ENCODE measurements at places on chromosomes 1 and 21.

DNA sequence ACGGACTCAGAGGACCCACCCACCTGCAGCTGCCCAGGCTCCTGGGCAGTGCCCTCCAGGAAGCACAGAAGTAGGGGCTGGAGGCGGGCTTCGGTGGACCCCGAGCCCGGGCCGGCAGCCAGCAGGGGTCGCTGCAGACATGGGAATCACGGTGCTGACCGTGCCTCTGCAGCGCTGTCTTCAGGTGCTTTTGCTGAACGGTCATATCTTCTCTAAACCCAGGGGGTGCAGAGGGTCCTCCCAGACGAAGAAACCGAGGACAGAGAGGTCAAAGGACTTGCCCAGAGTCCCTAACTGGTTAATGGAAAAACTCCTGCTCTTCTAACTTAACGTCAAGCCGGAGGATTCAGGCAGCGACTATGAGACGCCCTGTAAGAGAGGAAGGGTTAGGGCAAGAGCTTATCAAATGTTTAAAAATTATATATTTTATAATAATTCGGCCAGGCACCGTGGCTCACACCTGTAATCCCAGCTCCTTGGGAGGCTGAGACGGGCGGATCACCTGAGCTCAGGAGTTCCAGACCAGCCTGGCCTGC is 21.5 kb upstream of the LEFTY2 start:
- ATAC-seq: no peak

- no peak for ATAC-seq
These were observed 988 bp upstream of the ASAP3 start for GRCh38 chr1:23485002-23485332.

DNA sequence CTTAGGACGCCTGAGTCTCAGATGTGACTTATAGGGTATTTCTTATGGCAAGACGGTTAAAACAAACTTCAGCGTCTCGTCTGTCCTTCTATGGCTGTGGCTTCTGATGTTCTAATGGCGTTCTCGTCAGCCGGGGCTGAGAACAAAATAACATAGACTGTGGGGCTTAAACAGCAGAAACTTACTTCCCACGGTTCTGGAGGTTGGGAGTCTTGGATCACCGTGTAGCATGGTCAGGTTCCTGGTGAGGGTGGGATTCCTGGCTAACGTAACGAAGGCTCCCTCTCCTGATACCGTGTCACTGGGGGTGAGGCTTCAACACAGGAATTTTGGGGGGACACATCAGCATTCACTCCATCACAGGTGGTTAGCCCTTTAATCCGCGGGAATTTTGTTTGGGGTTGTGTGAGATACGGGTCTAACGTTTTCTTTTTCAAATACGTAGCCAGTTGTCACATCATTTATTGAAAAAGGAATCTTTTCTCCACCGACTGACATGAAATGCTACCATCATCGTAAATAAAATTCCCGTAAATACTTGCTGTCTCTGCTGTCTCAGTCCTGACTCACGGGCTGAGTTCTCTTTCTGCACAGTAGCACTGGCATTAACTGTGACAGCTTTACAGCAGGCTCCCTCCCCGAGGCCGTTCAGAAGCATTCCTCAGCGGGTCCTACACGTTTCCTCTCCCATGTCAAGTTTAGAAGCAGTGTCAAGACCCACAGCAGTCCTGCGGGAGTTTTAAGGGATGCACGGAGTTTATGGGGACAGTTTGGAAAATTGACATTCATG is 8.1 kb upstream of the POFUT2 start:
- ATAC-seq: no peak

DNA sequence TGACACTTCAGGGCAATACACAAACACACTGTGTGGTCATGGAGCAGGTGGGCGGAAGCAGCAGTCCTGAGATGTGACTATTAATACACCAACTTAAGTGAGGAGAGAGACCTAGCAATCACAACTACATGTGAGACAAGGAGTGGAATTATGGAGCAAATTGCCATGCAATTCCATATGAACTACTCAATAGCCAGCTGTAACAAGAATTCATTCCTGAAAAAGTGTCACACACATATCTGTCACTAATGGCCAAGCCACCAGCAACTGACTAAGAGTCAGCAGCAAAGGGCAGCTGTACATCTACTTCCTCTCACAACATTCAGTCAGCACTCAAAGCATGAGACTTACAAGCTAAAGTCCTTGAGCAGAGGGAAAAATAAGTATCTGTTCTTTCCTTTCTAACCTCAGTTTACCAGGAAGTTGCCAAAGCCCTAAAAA is 46.2 kb downstream of the GPR3 start:
- no peak for ATAC-seq

DNA sequence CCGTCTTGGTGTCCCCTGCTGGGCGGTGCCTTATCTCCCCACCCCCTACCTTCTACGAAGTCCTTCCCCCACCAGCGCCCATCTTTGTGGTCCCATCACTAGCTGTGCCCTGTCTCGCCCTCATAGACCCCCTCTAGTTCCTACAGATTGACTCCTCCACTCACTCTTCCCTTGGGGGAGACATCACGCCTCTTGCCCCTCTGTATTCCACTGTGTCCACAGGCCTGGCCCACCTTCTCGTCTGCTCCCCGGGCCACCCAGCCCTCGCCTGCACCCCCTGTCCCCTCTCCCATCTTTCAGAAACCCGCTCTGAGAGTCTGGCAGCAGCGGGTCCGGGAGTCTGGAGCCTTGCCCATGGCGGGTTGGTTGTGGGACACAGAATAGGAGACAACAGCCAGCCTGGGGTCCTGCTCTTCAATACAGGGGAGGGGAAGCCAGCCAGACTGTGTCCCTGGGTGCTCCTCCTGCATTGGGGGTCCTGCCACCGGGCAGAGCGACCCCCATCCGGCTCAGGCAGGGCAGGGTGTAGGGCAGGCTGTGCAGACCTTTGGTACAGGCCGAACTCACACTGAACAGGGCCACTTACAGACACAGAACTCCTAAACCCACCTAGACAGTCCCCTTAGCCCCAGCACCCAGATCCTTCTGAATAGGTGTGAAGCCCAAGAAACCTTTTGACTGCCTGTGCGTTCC is 1.1 kb downstream of the RNF187 start:
- ATAC-seq: no peak

DNA sequence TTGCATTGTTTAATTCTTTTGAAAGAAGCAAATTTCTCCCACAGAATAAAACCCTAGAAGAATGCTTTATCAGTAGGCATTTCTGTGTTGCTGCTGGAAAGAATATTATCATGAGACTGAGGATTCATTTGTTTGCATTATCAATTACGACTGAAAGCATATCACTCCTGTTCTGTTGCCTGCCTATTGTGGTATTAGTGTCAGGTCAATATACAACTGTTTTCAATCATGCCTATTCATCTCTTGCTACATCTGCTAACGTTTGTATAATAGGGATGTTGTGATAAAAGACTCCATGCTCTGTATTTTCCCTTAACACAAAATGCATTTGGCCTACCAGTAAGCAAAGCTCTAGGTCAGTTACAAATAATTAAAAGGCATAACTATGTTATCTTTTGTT is 221.5 kb downstream of the PTPRC start:
- ATAC-seq: no peak

DNA sequence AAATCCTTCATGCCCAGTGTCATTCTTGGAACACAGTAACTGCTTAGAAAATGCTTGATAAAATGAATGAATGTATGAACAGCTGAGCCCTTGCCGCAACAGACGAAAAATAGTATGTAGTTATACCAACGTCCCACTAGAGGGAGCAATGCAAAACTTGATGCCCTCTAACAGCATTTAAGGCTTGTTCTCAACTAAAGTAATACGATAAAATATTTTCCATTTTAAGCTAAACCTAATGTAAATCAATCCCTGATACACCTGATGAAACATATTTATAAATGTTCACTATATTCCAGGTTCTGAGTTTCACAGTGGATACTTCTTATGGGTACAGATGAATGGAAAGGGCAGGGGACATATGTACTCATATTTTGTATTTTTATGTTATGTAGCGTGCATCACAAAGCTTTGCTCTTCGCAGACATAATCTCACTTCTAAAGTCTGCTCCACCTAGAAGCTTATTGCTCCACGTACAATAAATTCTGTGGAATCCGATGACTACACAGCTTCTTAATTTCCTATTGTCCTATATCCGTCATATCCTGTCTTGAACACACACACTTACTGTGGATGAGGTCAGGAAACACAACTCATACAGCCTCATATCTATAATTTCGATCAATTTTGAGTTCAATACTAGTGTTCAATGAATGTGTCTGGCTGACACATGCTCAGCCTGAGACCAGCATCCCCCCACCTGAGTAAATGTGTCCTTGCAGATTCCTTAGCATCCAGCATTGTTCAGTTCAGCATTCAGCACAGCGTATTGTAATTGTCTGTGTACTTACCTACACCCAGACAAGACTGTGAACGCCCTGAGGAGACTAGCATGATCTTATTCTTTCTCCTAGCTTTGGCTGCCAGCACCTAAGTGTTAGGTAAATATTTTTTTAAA is 4.4 kb upstream of the UTP25 start:
- peak; percentile 70 for ATAC-seq

DNA sequence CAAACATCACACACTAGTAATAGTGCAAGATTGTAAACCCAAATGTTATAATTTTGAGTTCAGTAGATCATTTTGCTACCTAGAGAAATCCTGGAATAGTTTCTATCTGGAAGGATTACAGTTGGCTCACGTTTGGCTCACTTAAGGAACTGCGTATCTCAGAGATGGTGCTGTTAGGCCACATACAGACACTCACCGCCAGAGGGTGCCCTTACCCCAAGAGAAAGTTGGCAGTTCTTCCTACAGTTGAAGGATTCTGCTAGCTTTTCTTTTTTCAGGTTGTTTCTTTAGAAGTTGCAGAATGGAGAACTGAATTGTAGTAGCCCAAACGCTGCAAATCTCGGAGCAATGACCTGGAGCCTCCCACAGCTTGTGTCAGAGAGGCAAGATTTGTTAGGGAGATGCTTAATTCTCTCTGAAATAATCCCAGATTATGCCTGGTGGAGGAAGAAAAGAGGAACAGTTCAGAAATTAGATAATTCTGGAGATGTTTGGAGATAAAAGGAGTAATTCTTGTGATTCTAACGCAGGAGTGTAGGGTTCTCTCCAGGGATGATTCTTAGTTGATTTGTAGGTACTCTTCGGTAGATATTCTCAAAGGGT is 87.9 kb upstream of the PAPPA2 start:
- peak; percentile 87 for ATAC-seq

DNA sequence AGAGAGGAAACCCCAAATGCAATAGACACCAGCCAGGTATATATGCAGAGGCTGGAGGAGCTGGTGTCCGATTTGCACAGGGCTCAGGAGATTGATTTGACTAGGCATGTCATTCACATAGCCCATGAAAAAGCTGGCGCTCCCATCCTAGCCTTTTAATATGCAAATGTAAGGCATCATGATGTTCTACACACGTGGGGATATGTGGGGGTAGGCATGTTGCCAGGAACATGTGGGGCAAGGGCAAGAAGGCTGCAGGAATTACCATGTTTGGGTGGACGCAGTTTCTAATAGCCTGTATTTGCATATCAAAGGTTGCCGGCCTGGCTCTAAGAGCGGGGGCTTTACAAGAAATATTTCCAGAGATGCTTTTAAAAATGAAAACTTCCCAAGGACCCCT is 11.7 kb upstream of the SH3GLB1 start:
- ATAC-seq: no peak

DNA sequence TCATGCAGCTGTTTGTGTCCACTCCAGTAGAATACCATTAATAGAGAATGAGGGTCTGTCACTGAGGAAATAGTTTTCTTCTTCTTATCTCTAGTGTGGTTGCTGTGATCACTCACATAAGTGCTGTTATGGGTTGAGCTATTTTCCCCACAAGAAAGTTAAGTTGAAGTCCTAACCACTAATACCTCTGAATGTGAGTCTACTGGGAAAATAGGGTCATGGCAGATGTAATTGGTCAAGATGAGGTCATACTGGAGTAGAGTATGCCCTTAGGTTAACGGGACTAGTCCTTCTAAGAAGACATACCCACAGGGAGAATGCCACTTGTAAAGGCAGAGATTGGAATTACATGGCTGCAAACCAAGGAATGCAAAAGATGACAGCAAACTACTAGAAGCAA is 70.5 kb upstream of the COL24A1 start:
- ATAC-seq: no peak

GRCh38 chr1:172357753-172358385 is 62.6 kb upstream of the C1orf105 start:
- ATAC-seq: no peak

DNA sequence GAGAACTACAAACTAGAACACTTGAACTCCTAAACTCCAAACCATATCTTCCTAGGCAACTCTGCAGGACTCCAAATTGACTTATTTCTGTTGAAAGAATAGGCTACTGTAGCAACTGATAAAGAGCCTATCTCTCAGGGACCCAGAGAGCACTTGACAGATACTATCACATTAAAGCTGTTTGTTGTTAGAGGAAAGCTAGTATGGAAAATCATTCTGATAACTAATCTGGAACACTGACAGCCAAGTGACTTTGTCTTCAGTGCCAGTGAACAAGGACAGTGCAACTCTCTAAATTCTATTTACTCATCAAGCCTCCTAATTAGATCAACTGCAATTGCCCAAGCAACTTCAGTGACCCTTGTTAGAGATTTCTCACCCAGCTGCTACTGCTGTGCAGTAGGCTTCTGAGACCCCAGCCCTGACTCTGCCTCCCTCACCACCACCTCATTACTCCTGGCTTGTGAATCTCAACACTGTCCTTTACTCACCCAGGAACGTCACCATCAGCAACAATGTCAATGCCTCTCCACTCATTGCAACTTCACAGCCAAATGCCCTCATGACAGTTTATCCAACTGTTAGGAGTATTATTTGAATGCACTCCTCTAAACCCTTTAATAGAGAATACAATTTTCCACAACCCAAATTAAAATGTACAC is 7.4 kb upstream of the RGS13 start:
- ATAC-seq: no peak

GRCh38 chr1:24972221-24972914 is 42.3 kb upstream of the RUNX3 start:
- ATAC-seq: no peak
